ENCODE measurements at places on chromosomes 5 and 9. TPM values are rescaled to one million over a fixed set of nuclear protein-coding genes. Genes with fewer than 3 reads are reported as not detected.

- no peak for DNase-seq
These were observed 56.1 kb downstream of the DOCK8 start for GRCh38 chr9:270657-271237.

- DNase-seq = no peak
These were observed 85.6 kb downstream of the SLC28A3 start for GRCh38 chr9:84254972-84255371.

DNA sequence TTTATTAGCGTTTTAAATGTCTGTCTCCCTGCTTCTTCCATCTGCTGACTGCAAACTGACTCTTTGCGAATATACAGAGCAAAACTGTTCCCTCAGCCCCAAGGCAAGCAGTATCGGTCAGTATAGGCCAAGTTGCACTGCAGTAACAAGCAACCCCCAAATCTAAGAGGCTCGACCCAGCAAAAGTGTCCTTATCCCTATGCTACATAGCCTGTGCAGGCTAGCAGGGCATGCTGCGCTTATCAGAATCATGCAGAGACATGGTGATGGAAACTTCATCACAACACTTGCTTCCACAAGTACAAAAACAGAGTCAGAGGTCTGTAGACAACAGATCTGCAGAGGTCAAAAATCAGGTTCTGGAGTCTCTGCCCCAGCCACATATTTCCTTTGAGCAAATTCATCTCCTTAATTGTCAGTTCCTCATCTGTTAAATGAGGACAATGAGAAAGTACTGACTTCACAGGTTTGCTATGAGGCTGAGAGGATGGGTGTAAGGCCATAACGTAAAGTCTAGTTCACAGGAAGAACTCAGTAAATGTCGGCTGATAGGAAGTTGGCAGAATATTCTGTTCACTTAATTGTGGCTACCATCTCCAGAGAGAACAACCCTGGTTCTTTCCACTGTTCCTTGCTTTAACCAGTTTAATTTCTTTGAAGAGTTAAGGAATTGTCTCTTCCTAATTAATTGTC, 9.6 kb upstream of the IL17B start:
- no peak for DNase-seq

The PCDHB2 gene
- 0.23 TPM for total RNA-seq

The NFX1 gene
- 22.1 TPM for total RNA-seq

DNA sequence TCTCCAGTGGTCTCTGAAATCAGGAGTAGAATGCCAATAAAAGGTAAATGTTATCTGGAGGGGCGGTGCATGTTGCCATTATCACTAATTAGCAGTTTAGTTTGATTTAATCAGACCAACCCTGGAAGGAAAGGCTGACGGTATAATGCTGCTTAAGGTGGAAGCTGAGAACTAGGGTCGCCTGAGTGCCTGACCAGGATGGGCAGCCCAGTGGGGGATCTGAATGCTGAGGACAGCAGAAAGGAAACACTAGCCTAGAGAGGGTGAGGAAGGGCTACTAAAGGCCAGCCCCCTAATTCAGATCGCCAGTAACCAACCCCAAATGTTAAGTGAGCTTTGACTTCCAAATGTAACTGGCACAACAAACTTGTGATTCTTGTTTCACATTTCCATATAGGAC, 172.2 kb downstream of the APBA1 start:
- no peak for DNase-seq

- DNase-seq = no peak
These were observed 242.2 kb upstream of the ACTBL2 start for GRCh38 chr5:57724836-57725235.

All from endothelial cell of umbilical vein (primary cell).